GM06990 (cell line): ENCODE measurements at places on chromosomes 2 and 18.

GRCh38 chr2:45000921-45001868, 8.1 kb downstream of the SIX2 start:
- DNase-seq: no peak

- no peak for DNase-seq
Observed at GRCh38 chr2:220585241-220585640, 957.8 kb downstream of the SLC4A3 start.

- no peak for DNase-seq
Observed at GRCh38 chr2:99444222-99444621, 45.6 kb downstream of the REV1 start.

DNA sequence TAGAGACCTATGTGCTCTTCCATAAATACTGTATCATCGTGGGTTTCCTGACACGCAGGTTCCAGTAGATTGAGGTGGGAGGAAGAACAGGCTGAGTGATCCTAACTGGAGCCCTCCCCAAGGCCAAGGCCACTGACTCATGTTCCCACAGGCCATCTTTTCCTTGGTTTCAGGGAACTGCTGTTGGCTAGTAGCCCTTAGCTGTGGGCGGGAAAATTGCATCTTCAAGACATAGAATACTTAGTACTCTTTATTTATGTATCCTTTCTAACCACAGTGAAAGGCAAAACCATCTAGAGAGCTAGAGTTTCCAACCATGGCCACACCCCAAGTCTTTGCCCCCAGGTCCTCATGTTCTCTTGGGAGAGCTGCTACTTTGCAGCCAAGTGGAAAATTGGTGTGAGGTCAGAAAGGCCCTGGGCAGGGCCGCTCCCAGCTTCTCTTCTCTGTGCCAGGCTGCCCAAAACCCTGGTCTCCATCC, 55.9 kb downstream of the COPS8 start:
- no peak for DNase-seq

- DNase-seq: no peak
Observed at GRCh38 chr2:8141780-8142179, 540.1 kb upstream of the ID2 start.

DNA sequence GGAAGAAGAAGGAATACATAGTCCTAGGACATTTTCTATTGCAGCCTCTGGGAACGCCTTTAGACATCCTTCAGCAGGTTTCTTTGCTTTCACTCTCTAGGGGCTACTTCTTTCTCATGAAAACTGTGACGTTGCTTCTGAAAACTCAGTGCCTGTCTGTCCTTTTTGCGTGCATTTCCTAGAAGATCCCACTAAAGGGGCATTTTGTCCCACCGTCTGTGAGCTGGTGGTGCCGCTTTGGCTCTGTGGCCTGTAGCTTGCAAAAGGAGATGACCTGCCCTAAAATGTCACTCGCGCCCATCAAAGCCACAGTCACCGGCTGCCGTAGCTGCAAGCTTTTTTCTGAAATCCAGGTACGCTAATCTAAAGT, 579 bp downstream of the STAT4 start:
- DNase-seq: no peak

- DNase-seq: no peak
Observed at GRCh38 chr2:140013545-140014203, 1233.5 kb upstream of the NXPH2 start.

DNA sequence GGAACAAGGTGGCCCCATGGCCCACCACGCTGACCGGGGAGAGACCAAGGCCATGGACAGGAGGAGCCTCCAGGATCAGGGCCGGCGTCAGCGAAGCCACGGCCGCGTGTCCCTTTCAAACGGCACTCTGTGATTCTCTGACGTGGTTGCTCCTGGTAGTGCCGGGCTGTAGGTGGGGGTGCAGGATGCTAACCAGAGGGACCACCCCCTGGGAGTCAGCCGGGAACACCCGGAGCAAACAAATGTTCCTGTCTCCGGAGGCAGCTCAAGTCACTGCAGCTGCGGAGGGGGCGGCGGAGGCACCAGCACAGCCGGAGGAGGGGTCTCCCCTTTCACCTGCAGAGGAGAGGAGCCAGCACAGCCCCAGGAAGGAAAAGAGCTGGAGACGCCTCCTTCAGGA, 750.6 kb upstream of the SALL3 start:
- no peak for DNase-seq

DNA sequence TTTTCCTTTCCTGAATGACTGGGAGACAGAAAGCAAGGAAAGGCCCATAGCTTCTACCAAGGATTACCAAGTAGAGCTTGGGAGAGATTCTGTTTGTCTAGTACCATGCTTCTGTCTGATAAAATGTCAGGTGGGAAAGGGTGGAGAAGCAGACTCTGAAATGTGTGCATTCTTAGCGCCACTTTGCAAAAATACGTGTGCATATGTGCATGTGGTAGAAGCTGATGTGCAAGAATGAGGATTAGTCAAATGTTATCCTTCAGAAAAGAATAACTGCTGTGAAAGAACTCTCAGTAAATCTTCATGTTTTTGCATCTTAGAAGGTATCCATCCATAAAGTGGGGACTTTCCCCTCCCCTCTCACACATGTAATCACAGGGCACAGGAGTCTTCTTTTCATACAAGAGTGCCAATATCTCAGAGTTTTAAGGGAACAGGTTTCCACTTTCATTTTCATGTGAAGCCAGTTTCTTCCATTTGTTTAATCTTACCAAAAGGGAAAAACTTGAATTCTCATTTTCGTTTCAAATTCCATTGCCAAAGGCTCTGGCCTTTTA, 15.4 kb upstream of the DGKD start:
- no peak for DNase-seq

DNA sequence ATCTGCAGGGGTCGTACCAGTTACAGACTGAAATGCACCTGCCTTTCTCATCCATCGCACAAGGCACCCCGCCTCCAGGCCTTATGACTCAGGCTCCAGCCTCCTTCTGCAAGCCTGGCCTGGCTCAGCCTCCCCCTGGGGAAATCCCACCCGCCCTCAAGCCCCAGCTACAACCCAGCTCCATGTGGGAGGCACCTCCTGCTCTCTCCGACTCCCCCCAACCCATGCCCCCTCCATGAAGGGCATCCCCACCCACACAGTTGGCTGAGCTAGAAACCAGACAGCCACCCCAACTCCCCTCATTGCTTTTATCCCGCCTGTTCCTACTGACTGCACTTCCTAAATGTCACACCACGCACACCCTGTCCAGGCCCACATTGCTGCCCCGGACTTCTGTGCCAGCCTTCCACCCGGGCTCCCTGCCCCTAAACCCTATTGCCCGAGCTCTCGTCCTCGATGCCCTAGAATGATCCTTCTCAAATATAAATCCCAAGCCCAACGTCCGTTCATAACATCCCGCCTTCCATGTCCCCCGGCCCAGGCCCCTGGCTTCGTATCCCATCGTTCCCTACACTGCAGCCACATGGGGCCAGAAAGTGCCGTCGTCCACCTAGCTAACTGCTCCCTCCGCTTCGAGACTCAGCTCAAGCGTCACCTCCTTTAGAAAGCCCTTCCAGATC, 9.9 kb downstream of the DNMT3A start:
- no peak for DNase-seq

GRCh38 chr2:15667809-15668556, 76.3 kb downstream of the DDX1 start:
- no peak for DNase-seq
